ENCODE measurements at places on chromosomes 13 and 19.

DNA sequence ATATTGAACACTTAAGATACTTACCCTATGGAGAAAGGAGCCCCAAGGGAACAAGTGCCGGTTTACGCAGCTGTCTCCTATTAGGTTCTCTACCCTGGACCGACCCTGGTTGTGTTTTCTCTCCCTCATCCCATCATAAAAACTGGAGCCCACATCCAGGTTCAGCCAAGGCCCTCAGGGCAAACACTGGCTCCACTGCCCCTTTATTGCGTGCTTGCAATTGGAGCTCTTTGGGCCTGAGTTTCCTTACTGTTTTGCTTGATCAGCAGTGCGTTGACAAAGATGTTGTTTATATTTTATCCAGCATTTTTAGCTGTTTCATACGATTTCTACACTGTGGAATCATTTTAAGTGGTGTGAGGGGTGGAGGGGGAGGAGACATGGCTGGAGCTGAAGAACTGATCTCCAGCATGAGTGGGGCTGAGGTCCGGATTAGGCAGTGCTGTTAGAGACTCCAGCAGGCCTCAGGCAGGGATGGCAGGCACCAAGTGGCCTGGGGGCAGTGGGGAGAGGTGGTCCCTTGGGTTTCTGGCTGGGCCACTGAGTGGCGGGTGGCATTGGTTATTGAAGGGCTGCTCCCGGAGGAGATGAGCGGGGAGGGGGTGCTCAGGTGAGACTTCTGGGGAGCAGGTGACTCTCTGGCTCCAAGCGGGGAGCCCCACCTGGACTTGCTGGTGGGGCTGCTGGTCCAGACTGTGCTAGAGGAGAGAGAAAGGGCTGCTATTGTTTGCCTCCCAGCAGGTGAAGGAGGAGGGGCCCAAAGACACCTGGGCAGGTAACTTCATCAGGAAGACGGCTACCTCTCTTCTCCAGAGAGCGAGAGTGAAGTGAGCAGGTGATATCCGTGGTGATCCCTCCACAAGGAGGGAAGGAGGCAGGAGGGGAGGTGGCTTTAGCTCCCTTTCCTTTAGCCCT, 62.4 kb upstream of the RNF113B start:
- DNase-seq = no peak

- no peak for DNase-seq
Observed at GRCh38 chr19:13979244-13979615, 26.9 kb downstream of the RFX1 start.

DNA sequence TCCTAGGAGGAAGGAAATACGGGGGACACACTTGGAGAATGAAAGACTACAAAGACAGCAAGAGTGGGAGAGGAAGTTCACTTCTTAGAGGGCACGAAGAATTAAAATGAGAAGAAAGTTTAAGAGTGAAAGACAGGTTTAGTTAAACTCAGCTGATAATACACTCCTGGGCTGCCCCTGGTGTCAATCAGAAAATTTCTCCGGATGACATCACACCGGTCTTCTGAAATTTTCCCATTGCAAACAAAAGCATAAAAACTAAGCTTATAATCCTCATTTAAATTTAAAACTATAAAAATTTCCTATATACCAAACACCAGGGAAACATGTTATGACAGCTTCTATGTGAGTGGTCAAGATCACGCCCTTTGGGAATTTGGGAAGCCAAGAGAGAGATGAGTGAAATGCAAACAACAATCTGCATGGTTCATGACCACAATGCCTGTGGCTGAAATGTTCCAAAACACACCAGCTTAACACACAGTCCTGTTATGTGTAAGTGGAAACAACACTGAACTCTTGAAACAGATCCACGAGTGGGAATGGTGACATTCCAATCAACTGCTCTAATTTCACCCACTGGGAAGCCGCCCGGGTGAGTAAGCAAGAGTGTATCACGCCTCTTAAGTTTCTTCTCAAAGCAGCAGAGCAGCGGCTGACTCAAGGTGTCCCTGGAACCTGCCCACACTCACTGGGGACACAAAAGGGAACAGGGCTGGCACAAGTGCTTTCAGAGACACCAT, 49.0 kb downstream of the BRD4 start:
- DNase-seq = no peak

- no peak for DNase-seq
Observed at GRCh38 chr13:106533101-106533942, 2.1 kb downstream of the EFNB2 start.

DNA sequence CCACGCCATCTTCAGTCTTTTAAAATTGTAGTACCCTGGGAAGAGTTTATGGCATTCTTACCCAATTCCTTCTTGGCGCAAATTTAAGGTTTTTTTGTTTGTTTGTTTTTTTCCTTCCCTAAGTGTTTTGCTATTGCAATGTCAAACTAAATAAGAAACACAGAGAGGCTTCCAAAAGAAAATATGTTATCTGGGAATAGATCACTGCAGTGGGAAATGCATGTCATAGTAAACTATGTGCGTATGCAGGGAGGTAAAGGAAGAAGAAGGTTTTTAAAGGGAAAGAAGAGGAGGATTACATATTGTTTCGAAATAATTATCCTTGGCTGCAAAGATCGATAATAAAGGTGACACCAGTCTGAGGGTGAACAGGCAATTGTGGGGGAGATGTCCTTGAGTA, 13.2 kb downstream of the CLEC11A start:
- DNase-seq = no peak

GRCh38 chr13:99655351-99656091, 154.2 kb downstream of the TM9SF2 start:
- no peak for DNase-seq

DNA sequence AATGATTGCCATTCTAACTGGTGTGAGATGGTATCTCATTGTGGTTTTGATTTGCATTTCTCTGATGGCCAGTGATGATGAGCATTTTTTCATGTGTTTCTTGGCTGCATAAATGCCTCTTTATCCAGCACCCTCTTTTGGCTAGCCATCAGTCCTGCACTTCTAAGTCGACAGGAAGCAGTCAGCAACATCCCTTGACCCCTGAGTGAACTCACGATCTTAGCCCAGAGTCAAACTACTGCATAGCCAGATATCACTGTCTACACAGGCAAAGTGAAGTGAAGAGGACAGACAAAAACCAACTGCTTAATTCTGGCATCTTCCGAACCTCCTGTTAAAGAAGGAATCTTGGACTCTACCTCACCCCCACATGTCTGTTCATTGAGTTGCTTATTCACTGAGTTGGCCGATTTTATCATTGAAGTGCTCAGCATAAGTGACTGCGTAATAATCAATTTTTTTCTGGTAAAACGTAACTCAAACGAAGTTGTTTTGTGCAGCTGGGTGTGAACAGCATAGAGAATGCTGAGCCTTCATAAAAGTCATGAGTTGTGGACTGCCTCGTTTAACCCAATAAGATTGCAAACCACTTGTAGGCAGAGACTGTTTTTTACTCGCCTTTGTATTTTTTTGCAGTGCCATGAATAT, 304.2 kb downstream of the COG6 start:
- DNase-seq = no peak

- no peak for DNase-seq
Observed at GRCh38 chr13:112700291-112701060, 10.6 kb downstream of the ATP11A start.

DNA sequence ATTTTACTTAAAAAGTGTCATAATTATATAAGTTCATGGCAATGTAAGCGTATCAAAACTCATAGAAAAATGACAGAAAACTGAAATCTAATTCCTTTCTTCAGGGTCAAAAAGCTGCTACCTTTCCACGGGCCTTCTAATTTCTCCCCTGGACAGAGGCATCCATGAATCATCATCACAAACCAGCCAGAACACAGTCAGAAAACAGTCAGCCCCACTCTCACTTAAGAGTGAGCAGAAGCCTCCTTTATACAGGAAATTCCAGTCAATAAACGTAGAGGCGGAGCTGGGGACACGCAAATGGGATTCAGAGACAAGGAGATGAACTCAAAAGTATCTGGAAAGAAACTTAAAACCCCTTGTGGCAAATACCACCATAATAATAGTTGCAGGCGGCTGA, 54.2 kb upstream of the ABCC4 start:
- DNase-seq = no peak

GRCh38 chr13:43200736-43201135, 177.3 kb downstream of the DNAJC15 start:
- no peak for DNase-seq
